Activated T-cell treated with anti-CD3 and anti-CD28 coated beads, Interleukin-2, amount 50 U/mL, for 72 hours (primary cell): ENCODE measurements at places on chromosomes 3 and 15. TPM values are rescaled to one million over a fixed set of nuclear protein-coding genes. Genes with fewer than 3 reads are reported as not detected.

GRCh38 chr3:122493296-122493695 is 21.4 kb downstream of the KPNA1 start:
- peaks cover 50% of the 10 kb centered on the region for H3K4me1 ChIP-seq
- H3K27ac ChIP-seq, result no peak overlapping the region
- DNase-seq, result no peak
- H3K4me3 ChIP-seq, result no peak overlapping the region
- H3K36me3 ChIP-seq, result peaks cover 31% of the 10 kb centered on the region
- H3K27me3 ChIP-seq, result no peaks in the 10 kb centered on the region

Gene UNC13C
- not detected for total RNA-seq

- no peaks in the 10 kb centered on the region for H3K36me3 ChIP-seq
- H3K4me1 ChIP-seq, result no peaks in the 10 kb centered on the region
- DNase-seq, result no peak
- no peak overlapping the region for H3K27ac ChIP-seq
- H3K4me3 ChIP-seq, result no peak overlapping the region
- no peaks in the 10 kb centered on the region for H3K27me3 ChIP-seq
These were observed 418.5 kb downstream of the NSUN3 start for GRCh38 chr3:94481226-94481898.

DNA sequence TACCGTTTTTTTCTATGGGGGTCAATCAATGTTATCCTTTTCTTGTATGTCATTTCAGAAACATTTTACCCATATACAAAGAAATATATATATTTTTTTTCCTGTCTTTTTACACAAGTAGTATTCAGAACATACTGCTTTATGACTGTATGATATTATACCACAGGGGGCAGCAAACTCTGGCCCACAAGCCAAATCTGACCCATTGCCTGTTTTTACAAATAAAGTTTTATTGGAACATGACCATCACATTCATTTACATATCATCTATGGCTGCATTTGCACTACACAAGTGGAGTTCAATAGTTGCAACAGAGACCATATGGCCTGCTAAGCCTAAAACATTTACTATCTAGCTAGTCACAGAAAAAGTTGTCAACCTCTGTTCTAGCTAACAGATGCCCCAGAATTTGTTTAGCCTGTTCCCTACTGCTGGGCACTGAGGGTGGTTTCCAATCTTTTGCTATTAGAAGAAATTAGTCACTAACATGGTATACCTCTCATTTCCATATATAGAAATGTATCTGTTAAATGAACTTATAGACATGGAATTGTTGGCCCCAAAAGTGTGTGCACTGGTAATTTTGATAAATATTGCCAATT is 57.7 kb downstream of the BFSP2 start:
- H3K4me3 ChIP-seq, result no peak overlapping the region
- H3K36me3 ChIP-seq, result no peaks in the 10 kb centered on the region
- H3K27me3 ChIP-seq, result no peaks in the 10 kb centered on the region
- no peak overlapping the region for H3K27ac ChIP-seq
- H3K4me1 ChIP-seq, result peaks cover 18% of the 10 kb centered on the region

GRCh38 chr3:89113344-89113743 is 5.9 kb downstream of the EPHA3 start:
- peaks cover 5% of the 10 kb centered on the region for H3K4me1 ChIP-seq
- H3K27ac ChIP-seq, result no peak overlapping the region
- no peaks in the 10 kb centered on the region for H3K36me3 ChIP-seq
- H3K4me3 ChIP-seq, result no peak overlapping the region
- no peak for DNase-seq

Gene ADAMTS7
- total RNA-seq, result 0.39 TPM

DNA sequence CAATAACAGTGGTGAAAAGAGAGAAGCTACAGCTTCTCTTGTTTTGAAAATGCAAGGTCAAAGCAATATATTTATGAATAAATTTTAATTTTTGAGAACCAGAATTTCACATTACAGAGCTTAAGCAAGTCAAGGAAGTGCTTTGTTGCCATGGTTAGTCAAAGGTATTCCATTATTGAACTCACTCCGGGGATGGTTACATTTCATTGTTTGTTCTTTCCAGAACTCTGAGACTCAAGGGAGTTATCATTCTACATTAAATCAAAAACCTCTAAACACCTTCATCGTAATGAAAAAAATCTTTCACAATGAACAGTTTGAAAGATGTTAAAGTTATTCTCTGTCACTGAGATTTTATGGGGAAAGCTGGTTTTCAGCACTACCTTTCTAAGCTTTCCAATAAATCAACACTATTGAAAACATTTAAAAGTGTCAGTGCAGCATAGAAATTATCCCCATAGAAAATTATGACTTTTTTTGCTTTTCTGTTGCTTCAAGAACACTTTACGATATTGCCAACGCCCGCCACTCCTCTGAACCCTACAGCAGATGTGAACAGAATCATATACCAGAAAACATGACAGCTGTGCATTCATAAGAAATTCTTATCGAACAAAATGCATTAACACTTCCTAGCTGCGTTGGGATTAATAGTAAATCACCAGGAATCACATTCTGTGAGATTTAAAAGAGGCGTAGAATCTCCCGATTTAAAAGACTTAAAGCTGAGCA is 83.0 kb downstream of the OTOL1 start:
- no peaks in the 10 kb centered on the region for H3K36me3 ChIP-seq
- H3K27me3 ChIP-seq, result no peaks in the 10 kb centered on the region
- no peaks in the 10 kb centered on the region for H3K4me1 ChIP-seq
- no peak for DNase-seq
- no peak overlapping the region for H3K4me3 ChIP-seq

DNA sequence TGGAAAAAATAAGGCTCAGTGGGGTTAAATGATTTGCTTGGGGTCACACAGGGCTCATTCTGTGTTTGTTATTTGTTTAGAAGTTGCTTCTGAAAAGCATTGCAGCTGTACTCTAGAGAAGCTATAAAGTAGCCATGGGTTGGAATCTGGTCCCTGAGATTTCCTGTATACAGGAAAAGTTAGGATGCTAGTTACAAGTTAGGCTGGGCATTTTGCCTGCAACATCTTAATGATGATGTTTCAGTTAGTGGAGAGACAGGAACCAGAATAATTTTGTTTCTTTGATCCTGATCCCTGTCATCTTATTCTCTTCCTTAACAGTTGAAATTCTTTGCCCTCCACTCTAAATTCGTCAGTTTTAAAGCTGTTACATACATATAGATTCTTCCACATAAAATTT is 445.3 kb downstream of the OTOL1 start:
- no peak for DNase-seq
- no peak overlapping the region for H3K4me3 ChIP-seq
- no peaks in the 10 kb centered on the region for H3K36me3 ChIP-seq
- H3K27ac ChIP-seq, result no peak overlapping the region

Gene FANCI
- 179 TPM for total RNA-seq

Gene ADAMTSL3
- not detected for total RNA-seq

Gene KNG1
- total RNA-seq, result not detected

Gene MFGE8
- 21.7 TPM for total RNA-seq

Gene NAALADL2
- total RNA-seq, result 0.58 TPM

- H3K27me3 ChIP-seq, result no peaks in the 10 kb centered on the region
- no peaks in the 10 kb centered on the region for H3K4me1 ChIP-seq
- H3K36me3 ChIP-seq, result no peaks in the 10 kb centered on the region
- no peak overlapping the region for H3K27ac ChIP-seq
These were observed 257.2 kb downstream of the RBMS3 start for GRCh38 chr3:29537889-29538609.

Gene PPP1R2
- 71.9 TPM for total RNA-seq

- H3K4me1 ChIP-seq, result peaks cover 16% of the 10 kb centered on the region
- no peak overlapping the region for H3K27ac ChIP-seq
- H3K36me3 ChIP-seq, result peaks cover 2% of the 10 kb centered on the region
- H3K4me3 ChIP-seq, result peak overlapping the region; percentile 99
These were observed 508 bp upstream of the SMAD6 start for GRCh38 chr15:66701422-66702034.

DNA sequence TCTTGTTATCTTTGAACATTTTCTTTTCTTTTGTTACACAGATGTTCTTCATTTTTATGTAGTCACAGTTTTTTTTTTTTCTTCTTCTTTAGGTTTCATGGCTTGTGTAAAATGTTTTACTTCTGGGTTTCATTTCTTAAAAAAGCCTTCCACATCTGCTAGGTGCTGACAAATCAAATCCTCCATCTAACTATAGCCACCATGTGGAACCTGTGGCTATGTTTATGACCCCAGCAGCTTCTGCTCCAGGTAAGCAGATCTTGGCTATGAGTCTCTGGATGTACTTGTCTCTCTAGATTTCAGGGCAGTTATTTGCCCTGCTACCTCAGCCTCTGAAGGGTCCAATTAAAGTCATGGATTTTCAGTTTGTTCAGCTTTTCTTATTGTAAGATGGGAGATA is 44.5 kb downstream of the OXSM start:
- H3K4me1 ChIP-seq, result no peaks in the 10 kb centered on the region
- H3K27ac ChIP-seq, result no peak overlapping the region
- H3K4me3 ChIP-seq, result no peak overlapping the region
- H3K27me3 ChIP-seq, result peaks cover 12% of the 10 kb centered on the region
- no peak for DNase-seq

- no peaks in the 10 kb centered on the region for H3K27me3 ChIP-seq
- H3K36me3 ChIP-seq, result peaks cover 9% of the 10 kb centered on the region
- peak; percentile 58 for DNase-seq
- peak overlapping the region; percentile 87 for H3K4me3 ChIP-seq
- peak overlapping the region; percentile 90 for H3K27ac ChIP-seq
- H3K4me1 ChIP-seq, result peaks cover 32% of the 10 kb centered on the region
These were observed 656 bp downstream of the CD47 start for GRCh38 chr3:108090049-108090700.

Gene CATSPER2
- total RNA-seq, result 4.5 TPM

DNA sequence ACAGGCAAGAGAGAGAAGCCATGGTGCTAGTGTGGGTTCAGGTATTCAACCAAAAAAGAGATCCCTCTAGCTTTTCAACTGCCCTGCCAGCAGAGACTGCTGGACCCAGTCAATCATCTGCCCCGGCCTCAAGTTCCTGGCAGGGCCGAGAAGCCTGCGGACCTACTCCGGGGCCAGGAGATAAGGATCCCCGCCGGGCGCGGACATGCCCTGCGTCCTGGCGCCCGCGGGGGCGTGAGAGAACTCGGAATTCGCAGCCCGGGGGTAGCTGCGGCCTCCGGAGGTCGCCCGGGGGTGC is 821 bp upstream of the MAGI1 start:
- no peak for DNase-seq
- peaks cover 1% of the 10 kb centered on the region for H3K36me3 ChIP-seq
- H3K4me1 ChIP-seq, result peaks cover 12% of the 10 kb centered on the region
- peaks cover 72% of the 10 kb centered on the region for H3K27me3 ChIP-seq
- no peak overlapping the region for H3K27ac ChIP-seq
- H3K4me3 ChIP-seq, result peak overlapping the region; percentile 91

DNA sequence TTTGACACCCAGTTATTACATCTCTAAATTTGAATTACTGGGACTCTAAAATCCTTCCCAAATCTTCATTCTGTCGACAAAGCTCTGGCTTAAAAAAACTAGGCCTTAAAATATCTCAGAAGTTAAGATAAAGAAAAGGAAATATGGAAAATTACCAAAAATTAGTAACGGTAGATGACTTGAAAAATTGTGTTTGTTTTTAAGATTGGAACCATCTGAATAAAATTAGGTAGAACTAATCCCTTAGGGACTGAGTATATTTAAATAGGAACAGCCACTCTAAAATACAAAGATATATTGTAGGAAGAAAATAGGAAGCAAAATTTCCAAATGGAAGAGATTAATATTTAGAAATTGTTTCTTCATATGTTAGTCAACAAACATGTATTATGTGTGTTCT is 45.1 kb upstream of the CHMP2B start:
- H3K27ac ChIP-seq, result no peak overlapping the region
- no peak overlapping the region for H3K4me3 ChIP-seq
- H3K4me1 ChIP-seq, result no peaks in the 10 kb centered on the region
- DNase-seq, result no peak
- peaks cover 14% of the 10 kb centered on the region for H3K27me3 ChIP-seq
